Naive thymus-derived CD8-positive, alpha-beta T cell (primary cell): ENCODE measurements at places on chromosomes 1 and 21.

- DNase-seq: no peak
These were observed 13.4 kb upstream of the NRIP1 start for GRCh38 chr21:15078180-15078579.

DNA sequence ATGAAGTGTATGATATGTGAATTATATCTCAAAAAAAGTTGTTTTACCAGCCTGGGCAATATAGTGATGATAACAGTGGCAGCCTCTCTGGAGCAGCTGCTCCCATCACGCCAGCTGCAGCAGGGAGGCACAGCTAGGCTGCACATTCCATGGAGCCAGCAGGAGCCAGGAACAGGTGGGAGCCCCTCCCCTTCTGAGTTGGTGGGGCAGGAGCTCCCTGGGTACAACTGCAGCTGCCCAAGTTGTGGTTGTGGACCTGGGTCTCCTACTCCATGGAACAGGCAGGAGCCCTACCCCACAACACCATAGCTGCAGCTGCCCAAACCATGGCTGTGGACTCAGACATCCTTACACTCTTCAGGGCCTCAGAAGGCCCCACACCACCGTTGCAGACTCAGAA lies 21.7 kb upstream of the FNBP1L start:
- DNase-seq: no peak

DNA sequence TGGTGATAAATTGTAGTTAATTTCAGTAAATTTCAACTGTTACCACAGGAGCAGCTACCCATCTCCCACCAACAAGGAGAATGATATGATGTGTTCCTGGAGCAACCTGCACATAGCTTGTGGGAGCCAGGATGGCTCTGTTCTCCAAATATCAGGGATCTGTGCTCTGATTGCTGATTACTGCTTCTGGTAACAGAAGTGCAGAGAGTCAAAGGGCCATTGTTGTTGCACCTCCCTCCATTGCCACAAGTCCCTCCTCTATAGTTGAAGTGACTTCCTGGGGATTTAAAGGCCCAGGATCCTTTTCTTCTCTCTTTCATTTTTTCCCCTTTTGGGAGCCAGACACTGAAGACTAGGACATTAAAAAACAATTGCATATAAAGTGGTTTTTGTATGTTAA lies 51.6 kb upstream of the HPDL start:
- no peak for DNase-seq

- no peak for DNase-seq
These were observed 5.7 kb downstream of the LMX1A start for GRCh38 chr1:165350840-165351239.

DNA sequence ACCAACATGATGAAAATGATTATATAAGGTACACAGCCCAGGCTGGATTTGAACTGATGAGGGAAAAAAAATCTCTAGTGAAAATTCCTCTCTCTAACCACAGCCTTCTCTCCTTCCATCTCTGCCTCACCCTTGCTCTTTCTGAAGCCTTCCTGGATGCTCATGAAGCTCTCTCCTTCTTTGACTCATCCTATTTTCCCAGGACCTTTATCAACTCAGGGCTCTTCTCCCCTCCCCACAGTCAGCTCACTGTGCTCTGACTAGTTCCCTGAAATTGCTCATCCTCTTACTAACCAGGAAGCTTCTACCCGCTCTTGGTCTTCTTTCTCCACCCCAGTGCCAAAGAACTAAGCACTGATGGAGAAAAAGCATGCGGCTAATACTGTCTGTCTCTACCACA lies 46.4 kb upstream of the ERG start:
- no peak for DNase-seq

DNA sequence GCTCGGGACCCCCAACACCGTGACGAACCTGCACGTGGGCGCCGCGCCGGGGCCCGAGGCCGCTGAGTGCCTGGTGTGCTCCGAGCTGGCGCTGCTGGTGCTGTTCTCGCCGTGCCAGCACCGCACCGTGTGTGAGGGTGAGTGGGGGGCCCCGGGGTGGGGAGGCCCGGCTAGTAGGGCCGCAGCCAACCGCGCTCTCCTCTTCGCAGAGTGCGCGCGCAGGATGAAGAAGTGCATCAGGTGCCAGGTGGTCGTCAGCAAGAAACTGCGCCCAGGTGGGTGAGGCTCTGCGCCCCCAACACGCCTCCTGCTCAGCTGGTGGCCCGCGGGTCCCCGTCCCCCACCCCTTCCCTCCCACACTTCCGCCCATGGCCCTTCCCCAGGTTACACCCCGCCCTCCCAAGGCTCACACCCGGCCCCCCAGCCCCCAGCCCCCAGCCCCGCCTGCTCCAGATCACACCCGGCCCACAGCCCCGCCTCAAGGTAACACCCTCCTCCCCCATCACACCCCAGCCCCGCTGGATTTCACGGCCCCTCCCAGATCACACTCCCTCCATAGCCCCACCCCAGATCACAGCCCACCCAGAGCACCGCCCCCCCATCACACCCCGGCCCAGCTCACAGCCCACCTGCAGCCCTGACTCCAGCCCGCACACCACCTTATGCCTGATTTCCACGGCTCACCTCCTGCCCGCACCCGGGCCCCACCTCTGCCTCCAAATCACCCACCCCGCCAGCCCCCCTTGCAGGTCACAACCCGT lies 2.4 kb upstream of the MMP23B start:
- peak; percentile 81 for DNase-seq

DNA sequence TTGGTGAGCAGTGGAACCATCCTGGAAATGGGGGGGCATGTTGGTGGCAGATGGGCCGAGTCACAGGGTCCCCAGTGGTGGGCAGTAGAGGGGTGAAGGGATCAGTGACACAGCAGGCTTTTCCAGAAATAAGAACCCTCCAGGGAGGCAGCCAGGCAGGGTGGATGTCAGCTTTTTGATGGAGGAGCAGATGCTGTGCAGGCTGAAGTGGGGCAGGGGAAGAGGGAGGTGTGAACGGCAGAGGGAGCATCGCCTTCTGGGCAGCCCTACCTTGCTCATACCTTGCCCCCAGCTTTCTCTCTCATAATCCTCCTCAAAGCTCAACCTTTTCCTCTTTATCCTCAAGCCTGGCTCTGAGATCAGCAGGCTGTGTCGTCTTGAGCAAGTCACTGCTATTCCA lies 131.8 kb upstream of the IPO9 start:
- DNase-seq: no peak

DNA sequence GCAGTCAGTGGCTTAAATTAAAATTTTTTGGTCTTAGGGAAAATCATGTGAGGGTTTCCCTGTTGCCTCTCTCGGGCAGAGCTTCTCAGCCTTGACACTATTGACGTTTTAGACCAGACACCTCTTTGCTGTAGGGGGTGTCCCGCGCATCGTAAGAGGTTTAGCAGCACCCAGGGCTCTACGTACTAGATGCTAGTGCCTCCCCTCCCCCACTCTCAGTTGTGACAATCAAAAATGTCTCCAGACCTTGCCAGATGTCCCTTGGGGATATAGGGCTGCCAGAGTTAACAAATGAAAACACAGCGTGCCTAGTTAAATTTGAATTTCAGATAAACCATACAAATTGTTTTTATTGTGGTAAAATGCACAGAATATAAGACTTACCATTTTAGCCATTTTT lies 293.3 kb downstream of the DISC1 start:
- peak; percentile 65 for DNase-seq

GRCh38 chr1:230618537-230618936 lies 23.7 kb upstream of the COG2 start:
- DNase-seq: no peak

- no peak for DNase-seq
These were observed 131.6 kb upstream of the IVNS1ABP start for GRCh38 chr1:185448591-185449186.

DNA sequence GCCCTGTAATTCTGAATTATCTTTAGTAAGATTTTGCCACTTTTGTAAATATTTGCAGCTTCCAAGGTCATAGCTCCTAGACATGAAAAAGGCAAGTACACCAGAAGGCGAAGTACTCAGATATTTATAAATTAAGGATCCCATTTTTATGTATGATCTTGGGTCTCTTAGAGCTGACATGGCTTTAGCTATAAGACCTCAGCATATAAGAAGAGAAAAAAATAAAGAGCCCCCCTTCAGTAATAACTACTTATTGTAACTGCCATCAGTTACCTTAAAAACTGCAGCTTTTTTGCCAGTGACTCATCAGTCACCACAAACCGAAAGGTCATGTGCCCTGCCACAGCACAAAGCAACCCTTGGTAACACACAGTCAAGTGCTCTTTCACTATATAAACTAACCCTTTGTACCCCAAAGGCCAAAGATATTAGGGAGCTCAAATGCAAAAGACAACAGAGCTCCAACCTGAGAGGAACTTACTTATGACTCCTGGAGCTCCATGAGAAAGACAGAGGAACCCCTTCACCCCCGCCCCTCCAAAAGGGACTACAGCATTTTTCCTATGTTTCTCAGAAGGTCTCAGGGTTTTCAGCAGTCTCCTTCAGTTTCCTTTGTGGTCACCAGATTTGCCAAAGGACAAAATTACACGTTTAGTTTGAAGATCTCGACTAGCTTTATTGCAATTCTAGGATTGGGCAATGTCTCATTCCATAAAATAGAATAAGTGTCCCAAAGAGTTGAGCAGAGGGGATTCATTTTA lies 219.8 kb upstream of the DUSP10 start:
- DNase-seq: no peak

DNA sequence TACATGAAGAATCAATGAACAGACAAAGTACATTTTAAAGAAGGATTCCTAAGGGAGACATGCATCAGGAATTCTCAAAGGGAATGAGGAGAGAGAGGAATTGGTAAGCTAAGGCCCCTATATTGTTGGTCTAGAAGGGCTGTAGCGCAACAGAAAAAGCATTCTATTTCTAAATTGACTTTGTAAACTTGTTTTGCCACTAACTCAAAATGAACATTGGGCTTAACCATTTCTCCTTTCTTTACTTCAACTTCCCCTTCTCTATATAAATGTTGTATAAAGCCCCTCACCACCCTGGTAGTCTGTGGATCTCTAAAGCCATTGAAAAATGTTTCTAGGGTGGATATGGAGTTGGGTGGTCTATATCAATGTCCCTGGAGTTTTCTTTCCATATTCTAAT lies 20.4 kb upstream of the OR6N2 start:
- DNase-seq: no peak

DNA sequence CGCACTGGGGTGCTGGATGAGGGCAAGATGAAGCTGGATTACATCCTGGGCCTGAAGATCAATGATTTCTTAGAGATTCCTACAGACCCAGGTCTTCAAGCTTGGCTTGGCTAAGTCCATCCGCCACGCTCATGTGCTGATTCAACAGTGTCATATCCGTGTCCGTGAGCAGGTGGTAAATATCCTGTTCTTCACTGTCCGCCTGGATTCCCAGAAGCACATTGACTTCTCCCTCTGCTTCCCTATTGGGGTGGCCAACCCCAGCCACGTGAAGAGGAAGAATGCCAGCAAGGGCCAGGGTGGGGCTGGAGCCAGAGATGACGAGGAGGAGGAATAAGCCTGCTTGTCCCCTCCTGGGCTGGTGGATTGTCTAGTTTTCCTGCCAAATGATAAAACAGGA lies 2.2 kb upstream of the CBR3 start:
- DNase-seq: no peak

DNA sequence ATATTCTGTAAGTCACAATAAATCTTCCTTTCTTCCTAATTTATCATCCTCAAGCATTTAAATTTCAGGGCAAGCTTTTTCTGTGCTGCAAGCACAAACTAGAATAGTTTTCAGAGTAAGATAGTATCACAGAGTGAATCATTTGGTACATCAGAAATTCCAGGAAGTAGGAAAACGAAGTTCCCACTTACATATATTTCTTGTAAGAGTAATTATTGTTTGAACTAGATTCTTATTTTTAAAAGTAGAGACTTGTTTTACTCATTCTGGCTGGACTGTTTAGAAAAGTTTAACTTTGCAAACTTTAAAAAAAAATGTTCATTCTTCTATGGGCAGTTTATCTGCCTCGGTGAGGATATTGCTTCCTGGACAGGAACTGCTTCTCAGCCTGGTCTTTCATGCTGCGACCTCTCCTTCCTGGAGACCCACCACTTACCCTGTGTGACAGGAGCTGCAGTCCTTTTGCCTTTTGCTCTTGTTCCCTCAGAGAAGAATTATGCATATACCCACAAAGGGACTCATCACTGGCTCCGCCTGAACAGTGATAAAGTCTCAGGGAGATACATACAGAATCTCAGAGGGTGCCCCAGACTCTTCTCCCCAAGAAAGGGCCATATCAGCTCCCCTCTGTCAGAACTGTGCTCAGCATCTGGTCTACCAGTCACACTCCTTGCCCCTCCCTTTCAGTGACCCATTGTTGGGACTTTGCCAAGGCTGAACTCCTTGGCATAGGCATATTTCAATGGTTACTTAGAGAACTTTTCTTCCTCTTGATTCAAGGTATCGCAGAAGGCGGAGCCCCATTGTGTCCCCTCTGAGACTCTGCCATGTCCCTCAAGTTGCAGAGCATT lies 102.7 kb upstream of the CD55 start:
- no peak for DNase-seq

DNA sequence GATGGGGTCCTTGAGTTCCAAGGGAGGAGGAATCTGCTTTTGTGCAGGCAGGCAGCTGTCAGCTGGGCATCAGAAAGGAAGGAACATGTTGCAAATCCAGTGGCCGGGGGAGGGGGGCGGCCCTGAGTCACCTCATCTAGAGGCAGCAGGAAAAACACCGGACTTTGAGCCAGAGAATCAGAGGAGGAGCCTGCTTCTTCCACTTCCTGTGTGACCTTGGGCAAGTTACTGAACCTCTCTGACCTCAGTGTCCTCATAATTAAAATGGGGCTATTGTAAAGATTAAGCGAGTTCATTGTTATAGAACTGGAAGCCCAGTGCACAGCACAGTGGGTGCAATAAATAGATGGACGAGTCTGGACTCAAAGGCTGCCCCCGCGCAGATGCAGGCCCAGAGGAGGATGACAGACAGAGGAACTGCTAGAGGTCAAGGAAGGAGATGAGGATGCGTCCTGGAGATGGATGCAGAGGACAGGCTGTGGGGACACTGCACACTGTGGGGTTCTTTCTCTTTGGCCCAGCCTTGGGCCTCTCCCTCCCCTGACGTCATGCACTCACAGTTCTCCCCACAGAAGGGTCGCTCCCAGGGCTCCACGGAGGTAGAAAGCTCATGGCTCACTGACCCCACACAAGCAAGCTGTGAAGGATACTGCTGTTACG lies 714.3 kb downstream of the MATN1 start:
- no peak for DNase-seq

DNA sequence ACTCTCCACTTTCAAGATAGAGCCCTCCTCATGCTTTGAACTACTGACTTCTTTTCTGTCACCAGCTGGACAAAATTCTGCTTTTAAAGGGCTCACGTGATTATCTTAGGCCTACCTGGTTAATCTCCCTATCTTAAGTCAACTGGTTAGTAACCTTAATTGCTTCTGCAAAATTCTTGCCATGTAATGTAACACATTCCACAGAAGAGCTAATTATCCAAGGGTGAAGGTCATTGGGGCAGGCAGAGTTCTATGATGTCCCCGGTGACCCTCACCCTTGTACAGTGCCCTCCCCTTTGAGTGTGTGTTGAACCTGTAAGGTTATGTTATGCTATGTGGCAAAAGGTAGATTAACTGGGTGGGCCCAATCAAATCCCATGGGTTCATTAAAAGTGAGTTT lies 25.2 kb upstream of the FOXE3 start:
- no peak for DNase-seq

DNA sequence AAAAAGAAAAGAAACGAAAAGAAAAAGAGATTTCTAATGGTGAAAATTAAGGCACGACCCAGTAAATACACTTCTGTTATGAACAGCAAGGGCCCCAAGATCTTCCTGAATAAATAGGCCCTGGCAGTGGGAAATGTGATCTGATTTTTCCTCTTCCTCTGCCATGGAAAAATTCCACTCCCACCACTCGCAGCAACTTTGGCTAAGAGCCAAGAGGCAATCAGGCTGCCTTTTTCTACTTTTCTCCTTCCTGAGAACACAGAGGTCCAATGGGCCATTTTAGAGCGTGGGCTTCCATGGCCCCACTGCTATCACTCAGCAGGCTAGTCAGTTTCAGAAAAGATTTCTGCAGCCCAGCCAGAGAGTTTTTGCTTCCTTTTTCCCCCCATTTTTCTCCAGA lies 33.7 kb upstream of the AK4 start:
- DNase-seq: no peak
